ENCODE measurements at places on chromosomes 1 and 21.

DNA sequence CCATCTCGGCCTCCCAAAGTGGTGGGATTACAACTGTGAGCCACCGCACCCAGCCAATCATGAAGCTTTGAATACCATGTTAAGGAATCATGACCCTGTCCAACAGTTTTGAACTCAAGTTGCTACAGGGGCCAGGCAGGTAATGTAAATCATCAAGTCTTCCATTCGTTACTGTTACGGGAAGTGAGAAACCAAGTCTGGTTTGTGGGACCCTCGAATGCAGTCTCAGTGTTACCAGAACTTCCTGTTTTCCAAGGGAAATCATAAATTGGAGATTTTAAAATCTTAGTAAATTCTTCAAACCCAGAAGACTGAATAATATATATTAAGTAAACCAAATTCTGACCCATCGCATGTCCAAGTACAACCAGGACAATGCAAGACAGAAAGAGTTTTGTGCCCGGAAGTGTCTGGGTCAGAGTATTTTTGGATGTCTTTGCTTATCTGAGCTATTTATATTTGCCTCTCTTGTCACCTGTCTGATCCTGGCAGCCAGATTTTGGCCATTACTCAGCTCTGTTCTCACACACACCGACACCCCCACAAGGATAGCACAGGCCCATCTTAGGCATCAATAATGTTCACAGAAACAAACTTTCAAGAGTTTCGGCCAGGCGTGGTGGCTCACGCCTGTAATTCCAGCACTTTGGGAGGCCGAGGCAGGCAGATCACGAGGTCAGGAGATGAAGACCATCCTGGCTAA, 8.8 kb downstream of the ATP5IF1 start:
- DNase-seq = no peak

- no peak for DNase-seq
Measured at GRCh38 chr1:110594456-110595352, 11.5 kb downstream of the KCNA2 start.

- no peak for DNase-seq
Measured at GRCh38 chr1:239874831-239875230, 216.9 kb upstream of the FMN2 start.

DNA sequence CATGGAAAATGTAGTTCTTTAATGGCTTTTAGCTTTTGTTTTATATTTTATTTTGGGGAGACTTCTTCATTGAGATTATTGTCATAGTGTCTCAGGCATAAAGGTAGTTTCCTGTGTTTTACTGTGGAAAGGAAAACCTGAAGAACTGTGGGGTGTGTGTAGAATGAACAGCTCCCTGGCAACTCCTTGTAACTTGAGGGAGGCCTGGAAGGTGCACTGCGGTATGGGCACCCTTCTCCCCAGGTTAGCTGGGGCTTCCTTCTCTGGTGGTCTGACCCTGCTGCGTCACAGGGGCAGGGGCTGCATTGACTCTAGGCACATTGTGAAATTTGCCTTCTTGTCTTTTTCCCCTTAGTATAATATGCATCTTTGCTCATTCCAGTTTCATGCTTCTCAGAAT, 1.7 kb downstream of the ATP1B1 start:
- no peak for DNase-seq

GRCh38 chr1:245771511-245772281, 616.9 kb downstream of the KIF26B start:
- no peak for DNase-seq
